Cardiac fibroblast (primary cell): ENCODE measurements at places on chromosomes 7 and 10.
A peak's percentile ranks its signal among the peaks of the same experiment; 100 is the strongest.

GRCh38 chr7:44184206-44184872, 4.9 kb downstream of the GCK start:
- peak; percentile 84 for DNase-seq

DNA sequence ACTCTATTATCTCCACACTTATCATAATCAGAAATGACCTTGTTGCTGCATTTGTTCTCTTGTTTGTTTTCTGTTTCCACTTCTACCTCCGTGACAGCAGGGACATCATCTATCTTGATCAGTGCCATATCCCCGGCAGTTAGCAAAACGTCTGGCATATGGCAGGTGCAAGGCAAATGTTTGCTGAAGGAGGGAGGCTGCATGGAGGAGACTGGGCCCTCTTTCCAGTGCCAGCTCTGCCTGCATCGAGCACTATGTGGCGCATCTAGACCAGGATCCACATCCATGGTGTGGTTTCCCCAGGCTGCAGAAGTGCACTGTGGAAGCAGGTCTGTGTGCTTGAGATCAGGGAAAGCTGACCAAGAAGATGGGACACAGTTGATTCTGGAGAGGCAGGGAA, 181.2 kb downstream of the KCNMA1 start:
- no peak for DNase-seq

- peak; percentile 20 for DNase-seq
Measured at GRCh38 chr10:129689671-129690071, 222.6 kb downstream of the MGMT start.

DNA sequence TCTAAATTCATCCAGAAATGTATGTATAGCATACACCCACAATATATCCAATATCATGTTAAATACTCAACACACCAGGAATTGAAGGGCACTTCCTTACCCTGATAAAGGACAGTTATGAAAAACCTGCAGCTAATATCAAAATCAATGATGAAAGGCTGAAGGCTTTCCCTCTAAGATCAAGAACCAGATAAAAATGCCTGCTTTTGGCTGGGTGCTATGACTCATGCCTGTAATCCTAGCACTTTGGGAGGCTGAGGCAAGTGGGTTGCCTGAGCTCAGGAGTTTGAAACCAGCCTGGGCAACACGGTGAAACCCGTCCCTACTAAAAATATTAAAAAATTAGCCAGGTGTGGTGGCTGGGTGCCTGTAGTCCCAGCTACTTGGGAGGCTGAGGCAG, 21.6 kb upstream of the UPP1 start:
- no peak for DNase-seq

DNA sequence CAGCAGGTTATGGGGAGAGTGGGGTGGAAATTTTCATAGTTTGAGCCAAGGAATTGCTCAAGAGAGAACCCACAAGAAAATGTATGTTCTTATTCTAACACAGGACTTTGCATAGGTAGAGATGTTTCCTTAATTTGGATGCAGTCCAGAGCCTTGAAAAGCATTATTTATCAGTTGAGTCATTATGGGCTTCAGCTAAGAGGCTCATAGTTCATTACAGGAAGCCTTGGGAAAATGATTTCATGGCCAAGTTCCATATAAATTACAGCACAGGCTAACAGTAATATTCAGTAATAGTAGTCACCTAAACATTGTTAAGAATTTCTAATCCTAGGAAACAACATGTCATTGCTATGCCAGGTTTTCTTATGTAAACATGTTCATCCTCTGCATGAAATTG, 131.1 kb upstream of the PTPRZ1 start:
- no peak for DNase-seq

GRCh38 chr7:81005254-81005653, 86.4 kb upstream of the SEMA3C start:
- DNase-seq = no peak

DNA sequence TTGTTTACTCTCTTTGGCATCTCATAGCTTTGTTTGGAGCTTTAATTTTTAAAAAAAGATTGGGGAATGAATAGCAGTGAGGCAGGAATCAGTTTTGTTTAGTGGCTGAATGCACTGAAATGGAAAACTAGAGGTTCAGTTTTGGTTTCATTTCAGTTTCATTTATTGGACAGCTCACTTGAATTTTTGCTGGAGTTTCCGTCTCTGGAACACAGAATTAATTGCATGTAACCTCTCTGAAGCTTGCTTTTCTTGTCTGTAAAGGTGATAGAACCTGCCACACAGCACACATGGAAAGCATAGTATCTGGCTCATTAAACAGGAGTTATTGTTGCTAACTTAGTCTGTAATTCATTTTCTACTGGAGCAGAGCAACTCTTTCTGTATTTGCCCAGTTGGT, 7.1 kb downstream of the GRM8 start:
- DNase-seq = no peak

DNA sequence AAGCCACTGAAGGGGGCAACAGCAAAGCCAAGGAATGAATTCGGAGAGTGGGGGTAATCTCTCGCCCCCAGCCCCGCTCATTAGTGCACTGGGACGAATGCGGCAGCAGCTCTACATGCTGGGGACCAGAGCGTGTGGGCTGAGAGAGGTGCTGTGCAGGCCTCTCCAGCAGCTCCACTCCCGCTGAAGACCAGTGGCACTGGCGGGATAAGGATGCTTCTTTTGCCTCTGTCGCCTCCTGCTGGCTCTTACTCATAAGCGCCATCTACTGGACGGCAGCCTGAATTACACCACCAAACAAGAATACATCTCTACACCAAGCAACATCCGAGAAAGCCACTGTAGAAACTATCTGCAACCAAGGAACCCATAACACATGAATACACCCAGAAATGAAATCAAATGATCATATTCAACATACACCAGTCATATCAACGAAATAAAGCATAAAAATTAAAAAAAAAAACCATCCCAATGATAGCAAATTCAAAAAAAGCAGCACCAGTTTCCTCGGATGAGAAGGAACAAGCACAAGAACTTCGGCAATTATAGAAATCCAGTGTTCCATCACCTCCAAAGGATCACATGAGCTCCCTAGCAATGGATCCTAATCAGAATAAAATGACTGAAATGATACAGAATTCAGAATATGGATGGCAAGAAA, 79.0 kb upstream of the TMEM168 start:
- peak; percentile 54 for DNase-seq

DNA sequence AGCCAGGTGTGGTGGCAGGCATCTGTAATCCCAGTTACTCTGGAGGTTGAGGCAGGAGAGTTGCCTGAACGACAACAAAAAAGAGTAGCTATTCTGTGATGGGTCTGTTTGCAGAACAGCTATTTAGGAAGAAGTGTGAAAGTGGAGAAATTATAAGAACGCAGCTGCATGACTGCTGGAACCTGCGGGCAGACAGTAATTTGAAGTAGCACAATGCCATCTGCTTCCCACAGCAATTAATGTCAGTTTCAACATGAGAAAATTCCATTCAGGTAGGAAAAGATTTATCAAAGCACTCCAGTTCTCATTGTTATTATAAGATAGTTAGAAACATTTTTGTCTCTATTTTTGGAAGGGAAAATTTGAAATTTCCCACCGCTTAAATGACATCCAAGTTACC, 21.5 kb downstream of the LAMB1 start:
- DNase-seq = no peak

DNA sequence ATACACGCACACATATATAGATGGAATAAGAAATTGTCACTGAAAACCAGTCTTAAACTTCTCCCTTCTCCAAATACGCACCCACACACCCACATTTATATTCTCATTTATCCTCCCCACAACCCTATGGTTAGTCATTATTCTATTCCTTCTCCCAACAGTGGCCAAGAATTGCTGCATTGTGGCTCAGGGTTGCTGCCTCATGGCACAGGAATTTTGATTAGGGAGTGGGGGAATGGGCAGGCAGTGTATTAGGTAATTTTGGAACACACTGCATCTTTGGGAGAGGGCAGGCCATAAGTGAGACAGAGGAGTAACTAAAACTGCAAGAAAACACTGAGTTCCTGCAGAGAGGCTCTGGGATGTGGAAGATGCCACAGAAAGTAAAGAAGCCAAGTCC, 35.7 kb downstream of the NAPEPLD start:
- DNase-seq = peak; percentile 92

DNA sequence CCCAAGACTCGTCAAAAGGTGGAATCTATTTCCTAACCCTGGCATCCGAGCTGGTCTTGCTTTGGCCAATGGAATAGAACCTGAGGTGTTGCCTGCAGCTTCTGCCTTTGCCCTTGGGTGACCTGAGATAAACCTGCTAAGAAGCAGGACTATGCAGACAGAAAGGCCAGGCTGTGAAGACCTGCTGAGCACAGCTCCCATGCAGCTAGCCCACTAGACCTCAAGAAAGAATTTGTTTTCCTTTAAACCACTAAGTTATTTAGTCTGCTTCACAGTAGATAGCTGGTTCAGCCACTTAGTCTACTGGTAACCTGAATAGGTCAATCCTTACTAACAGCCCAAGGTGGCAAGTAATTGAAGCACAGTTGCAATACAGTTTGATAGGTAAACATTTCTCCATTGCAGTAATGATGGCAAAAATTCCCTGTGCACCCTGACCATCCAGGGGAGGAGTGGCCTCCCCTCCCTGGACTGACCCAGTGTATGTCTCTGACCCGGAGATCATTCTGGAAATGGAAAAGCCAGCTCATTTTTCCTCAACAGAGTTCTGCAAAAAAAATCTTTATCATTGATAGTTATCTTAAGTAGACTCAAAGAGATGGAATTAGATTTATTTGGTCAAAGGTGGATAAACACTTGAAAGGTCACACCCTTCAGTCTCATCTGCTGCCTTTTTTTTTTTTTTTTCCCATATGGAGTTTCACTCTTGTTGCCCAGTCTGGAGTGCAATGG, 20.0 kb downstream of the TNS3 start:
- no peak for DNase-seq

DNA sequence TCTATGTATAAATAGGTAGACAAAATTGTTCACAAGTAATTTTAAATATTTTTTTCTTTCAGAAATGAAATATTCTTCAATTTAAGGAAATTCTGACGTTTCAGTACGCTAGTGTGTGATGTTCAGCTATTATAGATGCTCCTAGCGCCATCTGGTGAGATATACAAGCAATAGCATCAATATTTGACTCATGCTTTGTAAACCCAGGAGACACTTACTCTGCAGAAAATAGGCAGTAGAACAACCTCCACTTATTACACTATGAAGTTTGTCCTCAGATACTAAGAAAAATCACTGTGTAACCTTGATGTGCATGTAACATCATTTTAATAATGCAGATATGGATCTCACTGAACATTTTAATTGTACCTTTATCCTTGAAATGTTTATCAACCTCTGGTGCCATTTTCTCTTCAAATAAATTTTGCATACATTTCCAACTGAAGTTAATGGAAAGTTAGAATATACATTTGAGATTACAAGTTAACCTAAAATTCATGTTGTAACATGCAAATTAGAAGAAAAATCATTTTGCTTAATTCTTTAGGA, 151.5 kb upstream of the FAM3C start:
- DNase-seq = peak; percentile 86

DNA sequence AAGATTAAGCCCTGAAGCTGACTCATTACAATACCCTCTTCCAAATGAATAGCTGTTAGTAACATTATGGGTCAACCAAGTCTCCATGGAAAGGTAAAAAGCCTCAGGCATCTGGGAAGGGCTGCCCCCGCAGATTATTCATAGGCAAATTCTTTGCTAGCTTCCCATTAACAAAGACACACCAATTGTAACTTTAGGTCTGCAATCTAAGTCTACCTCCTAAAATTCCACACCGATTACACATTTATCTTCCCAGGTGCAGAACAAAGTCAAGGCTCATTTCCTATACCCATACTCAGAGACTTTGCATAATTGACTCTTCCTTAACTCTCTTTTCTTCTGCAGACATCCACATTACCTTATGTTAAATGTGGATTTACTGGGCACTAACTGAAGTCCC, 826.3 kb upstream of the MBL2 start:
- no peak for DNase-seq

- no peak for DNase-seq
Measured at GRCh38 chr7:33815336-33815735, 90.0 kb upstream of the BMPER start.

DNA sequence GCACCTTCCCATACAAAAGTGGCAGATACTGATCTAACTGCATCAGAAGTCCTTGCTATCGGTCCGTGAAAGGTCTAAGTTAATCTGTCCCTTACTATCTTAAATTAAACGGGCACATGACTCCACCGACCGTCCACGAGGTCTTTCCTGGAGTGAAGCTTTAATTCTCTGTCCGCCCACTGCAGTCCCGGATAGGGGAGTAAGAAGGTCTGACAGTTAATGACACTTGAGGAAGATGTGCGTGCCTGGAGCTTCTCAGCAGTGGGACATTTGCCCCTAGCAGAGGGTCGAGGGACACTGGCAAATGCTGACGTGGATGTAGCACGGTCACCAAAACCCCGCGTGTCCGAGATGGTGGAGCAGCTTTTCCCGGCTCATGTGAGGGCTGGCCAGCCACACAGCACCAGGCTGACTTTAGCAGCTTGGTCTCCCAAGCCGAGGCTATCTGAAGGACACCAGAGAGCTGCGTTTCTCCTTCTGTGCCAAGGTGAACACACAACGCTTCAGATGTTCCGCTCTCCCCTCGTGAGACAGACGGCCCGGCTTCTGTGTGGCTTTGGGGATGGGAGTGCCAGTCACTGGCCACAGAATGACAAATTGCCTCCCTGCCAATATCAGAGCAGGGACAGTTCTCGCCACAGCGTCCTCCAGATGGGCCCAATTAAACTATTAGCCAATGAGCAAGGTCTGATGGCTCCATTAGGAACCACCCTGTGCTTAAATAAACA, 86.6 kb downstream of the ADARB2 start:
- DNase-seq = no peak

- DNase-seq = no peak
Measured at GRCh38 chr7:100894860-100895700, 608 bp downstream of the ACHE start.

- no peak for DNase-seq
Measured at GRCh38 chr10:91975438-91975837, 51.9 kb downstream of the BTAF1 start.

GRCh38 chr7:110507832-110508231, 583.1 kb upstream of the LRRN3 start:
- DNase-seq = no peak

GRCh38 chr7:5779141-5779540, 2.3 kb downstream of the RNF216 start:
- no peak for DNase-seq

DNA sequence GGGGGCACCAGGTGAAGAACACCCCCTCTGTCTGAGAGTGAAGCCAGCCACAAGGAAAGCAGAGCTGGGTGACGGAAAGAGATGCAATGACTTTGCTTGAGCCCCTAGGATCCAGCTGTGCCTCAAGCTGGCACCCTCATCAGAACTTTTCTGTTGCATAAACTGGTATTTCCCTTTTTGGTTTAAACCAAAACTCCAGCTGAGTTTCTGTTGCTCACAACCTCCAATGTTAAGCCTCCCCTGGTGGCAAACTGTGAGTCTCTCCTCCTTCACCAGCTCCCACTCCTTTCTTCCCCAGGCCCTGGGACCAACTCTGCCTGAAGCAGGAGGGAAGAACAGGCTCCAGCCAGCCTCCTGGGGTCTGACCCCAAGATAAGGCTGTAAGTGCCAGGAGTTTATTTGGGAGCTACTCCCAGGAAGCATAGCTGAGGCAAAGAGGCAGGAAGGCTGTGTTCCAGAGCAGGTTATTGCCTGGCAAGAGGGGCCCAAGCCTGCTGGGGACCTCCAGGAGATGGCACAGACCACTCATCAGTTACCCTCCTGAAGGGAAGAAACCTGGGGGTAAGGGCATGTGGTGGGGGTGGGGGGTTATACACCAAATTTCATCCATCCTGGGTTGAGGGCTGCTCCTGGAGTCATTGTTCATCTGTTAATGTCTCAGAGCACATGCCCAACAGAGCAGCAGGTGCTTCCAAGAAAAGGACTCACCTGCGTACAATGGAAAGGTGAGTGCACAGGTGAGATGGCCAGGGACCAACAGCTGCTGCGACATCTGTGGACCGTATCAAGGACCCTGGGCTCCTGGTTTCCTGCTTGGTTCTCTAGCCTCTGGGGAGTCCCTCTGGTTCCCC, 73.3 kb upstream of the NANOS1 start:
- DNase-seq = peak; percentile 21
